ENCODE measurements at places on chromosomes 16 and 17.
A peak's percentile ranks its signal among the peaks of the same experiment; 100 is the strongest.

DNA sequence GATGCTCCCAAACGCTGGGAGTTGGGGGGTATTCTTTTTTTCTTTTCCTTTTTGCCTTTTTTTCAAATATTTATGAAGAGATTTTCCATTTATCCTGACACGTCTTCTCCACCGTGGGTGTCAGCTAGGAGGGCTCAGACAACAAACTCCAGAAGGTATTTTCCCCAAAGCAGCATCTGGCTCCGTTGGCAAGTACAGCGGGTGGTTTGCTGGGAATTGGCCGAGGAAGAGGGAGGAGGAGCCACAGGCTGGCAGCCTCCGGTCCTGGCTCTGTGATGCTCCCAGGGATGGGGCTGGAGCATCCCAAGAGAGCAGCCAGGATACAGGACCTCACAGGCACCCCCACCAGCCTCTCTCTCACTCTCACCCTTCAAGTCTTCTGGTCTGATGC lies 10.9 kb upstream of the CACNG4 start:
- no peak for DNase-seq

DNA sequence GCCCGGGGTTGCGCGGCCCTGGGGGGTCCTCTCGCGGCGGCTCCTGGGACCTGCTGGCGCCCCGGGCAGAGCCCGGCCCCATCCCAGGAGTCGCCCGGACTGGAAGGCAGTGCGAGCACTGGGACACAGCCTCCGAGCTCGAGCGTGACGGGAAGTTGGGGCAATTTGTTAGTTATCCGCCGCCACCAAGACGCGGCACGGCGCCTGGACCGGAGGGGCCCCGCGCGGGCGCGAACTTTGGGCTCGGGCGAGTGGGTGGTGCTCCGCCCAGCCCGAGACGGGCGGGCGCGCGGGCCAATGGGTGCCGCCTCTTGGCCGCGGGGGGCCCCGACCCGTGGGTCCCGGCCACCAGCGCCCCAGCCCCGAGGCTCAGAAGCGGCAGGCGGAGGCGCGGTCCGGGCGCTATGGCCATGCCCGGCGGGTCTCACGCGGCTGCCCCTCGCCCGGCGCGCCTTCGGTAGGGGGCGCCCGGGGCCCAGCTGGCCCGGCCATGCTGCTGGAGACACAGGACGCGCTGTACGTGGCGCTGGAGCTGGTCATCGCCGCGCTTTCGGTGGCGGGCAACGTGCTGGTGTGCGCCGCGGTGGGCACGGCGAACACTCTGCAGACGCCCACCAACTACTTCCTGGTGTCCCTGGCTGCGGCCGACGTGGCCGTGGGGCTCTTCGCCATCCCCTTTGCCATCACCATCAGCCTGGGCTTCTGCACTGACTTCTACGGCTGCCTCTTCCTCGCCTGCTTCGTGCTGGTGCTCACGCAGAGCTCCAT lies at the start of gene ADORA2B:
Gene ADORA2B (plus strand): TSS at position 372 of the 768 bp plus-strand sequence. CDS start 119 bp downstream, at position 491.
- peak; percentile 71 for DNase-seq

- DNase-seq, result no peak
Measured at GRCh38 chr16:68539711-68540239, 684 bp downstream of the ZFP90 start.

GRCh38 chr17:3003296-3004149 lies 59.9 kb downstream of the OR1D5 start:
- no peak for DNase-seq

DNA sequence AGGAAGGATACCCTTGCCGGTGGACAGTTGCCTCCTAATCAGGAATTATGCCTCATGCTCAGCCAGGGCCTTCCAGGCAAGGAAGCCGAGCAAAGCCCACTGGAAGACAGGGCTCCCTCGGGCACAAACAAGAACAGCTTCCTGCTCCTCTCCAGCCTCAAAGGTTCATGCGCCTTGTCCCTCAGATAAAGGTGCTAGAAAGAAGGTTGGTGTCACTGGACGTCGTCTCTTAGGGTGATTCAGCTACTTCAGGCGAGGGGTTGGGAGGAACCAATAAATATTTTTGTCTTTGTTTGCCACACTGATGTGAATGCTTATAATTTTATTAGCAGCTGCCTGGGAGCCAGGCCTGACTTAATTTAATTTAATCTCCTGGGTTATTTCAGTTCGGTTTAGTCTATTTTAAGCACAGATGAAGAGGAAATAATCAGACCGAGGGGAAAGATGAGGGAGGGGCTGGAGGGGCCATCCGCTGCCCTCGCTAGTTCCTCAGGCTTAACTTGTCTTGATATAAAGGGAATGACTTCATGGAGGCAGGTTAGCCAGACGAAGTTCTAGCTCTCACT lies 171.8 kb upstream of the CACNG5 start:
- DNase-seq, result no peak

- DNase-seq, result no peak
Measured at GRCh38 chr16:17346621-17347569, 123.9 kb downstream of the XYLT1 start.

- DNase-seq, result no peak
Measured at GRCh38 chr16:49533422-49533821, 159.8 kb downstream of the C16orf78 start.

- DNase-seq, result peak; percentile 36
Measured at GRCh38 chr17:38871247-38872015, 1.6 kb downstream of the LASP1 start.

All from T1000 (cell line).